ENCODE measurements at places on chromosomes 2 and 18.

- no peak for DNase-seq
Observed at GRCh38 chr2:117470311-117471095, 344.0 kb upstream of the DDX18 start.

GRCh38 chr2:31233231-31233630, 721 bp upstream of the EHD3 start:
- no peak for DNase-seq

DNA sequence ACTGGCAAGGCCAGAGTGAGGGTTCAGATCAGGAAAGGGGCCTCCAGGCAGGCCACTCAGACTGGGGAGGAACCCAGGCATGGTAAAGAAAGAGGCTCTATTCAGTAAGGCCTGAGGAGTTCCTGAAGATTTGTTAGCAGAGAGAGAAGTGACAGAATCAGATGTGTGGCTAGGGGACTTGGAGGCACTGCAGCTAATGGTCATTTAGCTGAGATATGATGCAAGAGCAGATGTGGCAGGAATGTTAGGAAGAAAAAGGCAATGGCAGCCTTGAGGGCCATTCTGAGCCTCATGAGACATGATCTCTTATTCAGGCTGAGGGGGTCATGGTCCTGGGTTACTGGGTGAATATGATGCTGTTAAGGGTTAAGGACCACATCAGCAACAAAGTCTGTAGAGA, 73.4 kb downstream of the CCDC93 start:
- DNase-seq = no peak

DNA sequence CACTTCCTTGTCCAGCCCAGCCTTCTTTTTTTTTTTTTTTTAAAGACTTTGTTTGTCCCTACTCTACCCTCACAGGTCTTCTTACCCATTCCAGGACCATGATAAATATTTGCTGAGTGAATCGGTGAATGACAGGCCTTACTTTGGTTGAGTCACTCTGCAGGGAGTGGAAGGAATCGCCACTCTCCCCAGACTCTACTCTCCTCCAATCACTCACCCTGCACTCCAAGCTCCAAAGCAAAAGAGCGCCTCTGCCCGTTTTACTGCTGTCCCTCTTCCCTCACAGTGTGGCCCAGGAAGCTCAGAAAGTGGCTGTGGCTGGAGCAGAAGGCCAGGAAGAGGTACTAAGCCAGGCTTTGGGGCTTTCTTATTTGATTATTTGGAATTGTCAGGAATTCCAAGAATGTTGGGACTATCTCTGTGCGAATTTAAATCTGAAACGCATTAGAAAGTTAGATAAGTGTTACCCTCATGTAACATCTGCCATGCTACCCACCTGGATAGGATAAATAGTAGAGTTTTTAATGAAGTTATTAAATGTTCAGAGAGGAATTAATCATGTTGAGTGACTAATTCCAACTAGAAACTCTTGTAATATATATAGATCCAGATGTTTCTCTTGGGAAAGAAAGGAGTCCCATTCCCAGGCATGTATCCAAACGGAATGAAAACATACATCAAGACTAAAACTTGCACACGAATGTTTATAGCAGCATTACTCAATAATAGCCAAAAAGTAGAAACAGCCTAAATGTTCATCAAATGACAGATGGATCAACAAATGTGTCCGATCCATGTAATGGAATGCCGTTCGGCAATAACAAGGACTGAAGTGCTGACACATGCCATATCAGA, 43.0 kb upstream of the CHMP1B start:
- DNase-seq = no peak

DNA sequence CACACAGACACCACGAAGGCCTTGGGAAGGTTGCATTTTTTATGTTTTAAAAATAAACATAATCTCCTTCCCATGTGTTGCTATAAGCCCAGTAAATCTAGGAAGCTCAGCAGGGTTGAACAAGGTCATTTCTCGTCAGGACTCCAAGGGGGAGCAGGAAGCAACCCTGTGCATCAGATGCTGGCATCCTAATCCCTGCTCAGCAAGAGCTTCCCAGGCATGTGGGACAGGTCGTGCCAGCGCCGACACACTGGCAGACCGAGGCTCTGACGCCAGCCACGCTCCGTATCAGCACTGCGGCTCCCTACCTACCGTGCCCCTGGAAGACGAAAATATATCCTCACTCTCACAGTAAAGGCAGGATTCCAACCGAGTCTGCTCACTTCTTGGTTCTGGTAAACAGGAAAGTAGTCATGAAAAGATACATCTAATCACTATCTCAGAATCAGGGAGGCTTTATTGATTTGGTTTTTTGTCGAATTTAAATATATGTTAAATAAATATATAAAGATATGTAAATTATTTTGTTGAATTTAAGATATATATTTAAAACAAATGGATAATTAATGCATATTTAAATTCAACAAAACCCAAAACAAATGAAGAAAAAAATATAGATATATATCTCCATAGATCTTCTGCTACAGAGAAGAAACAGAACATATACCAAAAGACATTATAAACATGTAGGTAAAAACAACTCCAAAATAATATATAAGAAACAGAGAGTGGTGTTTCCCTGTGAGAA, 61.4 kb downstream of the TXNL1 start:
- no peak for DNase-seq

- no peak for DNase-seq
Observed at GRCh38 chr2:124973396-124973795, 948.3 kb downstream of the CNTNAP5 start.

DNA sequence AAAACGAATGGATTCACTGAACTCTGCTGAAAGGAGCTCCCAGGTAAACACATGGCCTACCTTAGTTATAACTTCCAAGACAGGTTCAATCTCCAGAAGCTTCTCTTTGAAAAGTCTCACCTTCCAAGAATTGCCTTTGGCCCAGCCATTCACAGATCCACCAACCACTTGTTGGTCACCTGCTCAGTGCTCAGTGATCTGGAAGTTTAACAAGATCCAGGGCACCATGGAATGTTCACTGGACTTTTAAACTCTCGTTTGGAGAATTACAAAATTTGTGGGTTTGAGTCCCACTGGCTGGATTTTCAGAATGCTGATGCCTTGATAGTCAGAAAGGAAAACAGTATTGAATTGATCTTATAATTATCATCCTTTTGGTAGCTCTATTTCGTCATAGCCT, 9.4 kb downstream of the GPR39 start:
- no peak for DNase-seq

GRCh38 chr2:95041824-95042442, 16.4 kb downstream of the MAL start:
- DNase-seq = no peak

DNA sequence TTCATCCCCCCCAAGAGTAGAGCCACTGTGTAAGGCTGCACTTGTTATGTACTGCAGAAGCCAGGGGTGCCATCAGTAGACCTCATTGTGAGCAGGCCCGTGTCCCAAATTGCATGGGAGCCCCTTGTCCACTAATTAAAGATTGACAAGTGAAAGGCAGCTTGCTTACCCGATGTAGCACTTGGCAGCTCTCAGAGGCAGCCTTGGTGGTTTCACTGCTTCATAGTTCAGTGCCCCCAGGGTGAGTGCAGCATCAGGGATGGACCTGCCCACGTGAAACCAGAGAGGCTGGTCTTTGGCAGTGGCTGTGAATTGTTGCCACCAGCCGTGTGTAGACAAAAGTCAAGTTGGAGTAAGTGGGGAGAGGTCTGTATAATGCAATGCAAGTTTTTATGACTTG, 13.3 kb downstream of the TUBB6 start:
- DNase-seq = no peak

- no peak for DNase-seq
Observed at GRCh38 chr2:57918126-57918525, 128.5 kb upstream of the VRK2 start.

DNA sequence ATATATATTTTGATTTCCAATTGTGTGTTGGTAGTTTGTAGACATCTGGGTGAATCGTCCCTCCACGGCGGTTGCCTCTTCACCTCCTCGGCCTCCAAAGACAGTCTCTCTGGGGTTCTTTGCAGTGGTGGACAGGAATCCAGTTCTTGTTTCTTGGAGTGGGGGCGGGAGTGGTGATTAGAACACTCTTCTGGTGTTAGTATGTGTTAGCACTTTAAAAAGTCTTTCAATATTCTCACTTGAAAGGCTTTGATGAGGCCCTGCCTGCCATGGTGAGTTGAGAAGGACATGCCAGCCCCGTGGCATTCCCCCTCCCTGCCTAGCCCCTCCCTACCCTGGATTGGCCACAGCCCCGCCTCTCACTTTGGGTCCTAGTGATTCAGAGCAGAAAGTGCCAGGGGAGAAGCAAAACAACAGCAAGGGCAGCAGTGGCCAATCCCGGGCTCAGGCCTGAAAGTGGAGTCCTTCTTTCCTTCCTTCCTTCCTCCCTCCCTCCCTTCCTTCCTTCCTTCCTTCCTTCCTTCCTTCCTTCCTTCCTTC, 316.8 kb upstream of the HS6ST1 start:
- DNase-seq = no peak
